ENCODE measurements at places on chromosomes 5 and 9.
A peak's percentile ranks its signal among the peaks of the same experiment; 100 is the strongest.

- DNase-seq, result no peak
These were observed 337.6 kb upstream of the SEMA6A start for GRCh38 chr5:116912221-116912620.

- DNase-seq, result no peak
These were observed 17.2 kb downstream of the AGXT2 start for GRCh38 chr5:35030426-35031100.

- DNase-seq, result no peak
These were observed 372.4 kb downstream of the SEMA5A start for GRCh38 chr5:9173281-9174048.

GRCh38 chr5:112480501-112480900, 61.4 kb upstream of the EPB41L4A start:
- no peak for DNase-seq

- no peak for DNase-seq
These were observed 73.7 kb upstream of the EGFLAM start for GRCh38 chr5:38184627-38185026.

GRCh38 chr5:143913008-143913752, 101.2 kb downstream of the HMHB1 start:
- DNase-seq, result no peak

DNA sequence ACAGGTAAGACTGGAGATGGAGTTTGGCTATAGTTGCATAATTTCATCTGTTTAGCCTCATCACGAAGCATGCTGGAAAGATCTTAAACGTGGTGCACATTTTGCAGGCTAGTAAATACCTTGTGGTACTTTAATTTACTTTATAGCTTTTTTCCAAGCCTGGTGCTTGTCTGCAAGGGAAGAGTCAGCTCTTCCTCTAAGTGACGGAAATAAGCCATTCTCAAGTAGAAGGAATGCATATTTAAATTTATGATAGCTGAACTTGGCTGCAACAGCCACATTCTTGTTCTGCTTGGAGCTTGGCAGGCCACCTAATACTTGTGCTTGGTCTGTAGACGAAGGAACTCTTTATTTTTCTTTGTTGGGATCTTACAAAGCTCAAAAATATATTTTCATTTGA, 188.0 kb upstream of the PIK3R1 start:
- DNase-seq, result no peak

DNA sequence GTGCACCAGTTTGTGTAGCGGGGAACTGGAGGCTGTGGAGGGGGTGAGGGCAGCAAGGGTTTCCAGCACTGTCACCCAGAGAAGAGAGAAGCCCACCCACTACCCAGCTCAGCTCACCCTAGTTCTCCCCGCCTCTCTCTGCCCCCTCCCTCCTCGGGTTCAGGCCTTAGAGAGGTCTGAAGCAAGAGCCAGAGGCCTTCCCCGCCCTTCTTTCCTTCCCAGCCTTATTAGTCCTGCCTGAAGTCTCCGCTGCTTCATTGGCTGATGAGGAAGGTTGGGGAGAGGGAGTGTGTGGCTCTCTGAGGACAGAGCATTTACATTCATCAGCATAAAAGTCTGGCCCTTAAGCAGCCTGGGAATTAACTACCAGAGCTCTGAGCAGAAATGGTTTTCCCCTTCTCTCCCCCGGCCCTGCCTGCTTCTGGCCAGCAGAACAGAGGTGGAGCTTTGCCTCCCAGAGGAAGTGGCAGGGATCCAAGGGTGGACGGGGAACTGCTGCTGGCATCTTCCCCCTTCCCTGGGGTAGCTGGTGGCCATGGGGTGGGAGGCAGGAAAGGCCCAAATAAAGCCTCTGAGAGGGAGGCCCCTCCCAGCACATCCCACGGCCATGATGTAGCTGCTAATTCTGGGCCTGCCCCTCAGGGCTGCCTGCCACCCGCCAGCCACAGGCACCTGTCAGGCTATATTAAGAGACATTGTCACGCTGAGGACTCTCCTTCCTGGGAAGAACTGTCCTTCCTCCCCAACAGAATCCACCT, 4.1 kb downstream of the DNAJB5 start:
- DNase-seq, result no peak

GRCh38 chr9:136544964-136545691, 720 bp downstream of the NOTCH1 start:
- peak; percentile 68 for DNase-seq

DNA sequence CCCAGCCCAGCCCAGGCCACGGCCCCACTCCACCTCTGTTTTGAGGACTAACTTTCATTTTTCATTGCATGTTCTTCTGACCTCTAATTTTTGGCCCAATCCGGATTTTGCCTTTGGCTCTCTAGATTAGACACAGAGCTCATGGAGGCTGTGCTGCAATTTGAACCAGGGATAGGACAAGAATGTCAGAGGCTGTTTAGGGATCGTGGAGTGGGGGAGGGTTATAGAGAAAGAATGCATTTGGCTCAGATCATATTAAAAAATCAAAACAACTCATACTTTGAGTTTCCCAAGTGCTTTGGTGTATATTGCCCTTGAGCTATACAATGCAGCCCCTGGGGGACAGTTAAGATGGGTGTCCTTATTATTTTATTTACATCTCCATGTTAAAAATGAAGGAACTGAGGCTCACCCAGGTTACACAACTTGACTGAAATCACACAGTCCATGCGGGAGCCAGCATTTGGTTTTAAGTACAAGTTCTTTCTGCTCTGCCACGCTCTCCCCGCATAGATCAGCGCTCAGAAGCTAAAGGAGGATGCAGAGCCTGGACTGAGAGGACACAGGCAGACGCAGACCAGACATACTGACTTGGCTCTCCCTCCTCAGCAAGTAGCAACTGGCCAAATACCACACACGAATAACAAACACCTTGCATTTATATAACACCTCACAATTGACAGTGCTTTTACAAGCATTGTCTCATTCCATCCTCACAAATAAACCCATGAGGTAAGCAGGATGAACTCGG, 126.4 kb upstream of the RAI14 start:
- no peak for DNase-seq

GRCh38 chr9:92767066-92768054, 2.7 kb upstream of the BICD2 start:
- DNase-seq, result no peak

DNA sequence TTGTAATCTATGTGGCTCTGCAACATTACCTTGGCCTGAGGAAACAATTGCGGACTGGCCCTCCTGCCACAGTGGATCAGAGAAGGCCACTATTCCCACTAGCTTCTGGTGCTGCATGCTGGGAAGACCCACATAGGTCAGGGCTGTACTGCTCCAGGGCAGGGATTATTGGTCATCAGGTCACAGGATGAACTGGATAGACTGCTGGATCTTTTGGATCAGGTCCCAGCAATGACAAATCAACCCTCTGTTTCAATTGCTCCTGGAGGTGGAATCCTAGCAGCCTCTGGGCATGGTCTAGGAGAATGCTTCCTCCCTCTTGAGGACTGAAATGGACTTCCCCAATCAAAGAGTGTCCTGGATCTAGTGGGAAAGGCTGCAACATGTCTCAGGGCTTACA, 66.7 kb upstream of the PHF24 start:
- no peak for DNase-seq

- DNase-seq, result no peak
These were observed 412 bp downstream of the LCN1 start for GRCh38 chr9:135521608-135522095.

GRCh38 chr5:143182106-143182505, 221.4 kb downstream of the NR3C1 start:
- no peak for DNase-seq

DNA sequence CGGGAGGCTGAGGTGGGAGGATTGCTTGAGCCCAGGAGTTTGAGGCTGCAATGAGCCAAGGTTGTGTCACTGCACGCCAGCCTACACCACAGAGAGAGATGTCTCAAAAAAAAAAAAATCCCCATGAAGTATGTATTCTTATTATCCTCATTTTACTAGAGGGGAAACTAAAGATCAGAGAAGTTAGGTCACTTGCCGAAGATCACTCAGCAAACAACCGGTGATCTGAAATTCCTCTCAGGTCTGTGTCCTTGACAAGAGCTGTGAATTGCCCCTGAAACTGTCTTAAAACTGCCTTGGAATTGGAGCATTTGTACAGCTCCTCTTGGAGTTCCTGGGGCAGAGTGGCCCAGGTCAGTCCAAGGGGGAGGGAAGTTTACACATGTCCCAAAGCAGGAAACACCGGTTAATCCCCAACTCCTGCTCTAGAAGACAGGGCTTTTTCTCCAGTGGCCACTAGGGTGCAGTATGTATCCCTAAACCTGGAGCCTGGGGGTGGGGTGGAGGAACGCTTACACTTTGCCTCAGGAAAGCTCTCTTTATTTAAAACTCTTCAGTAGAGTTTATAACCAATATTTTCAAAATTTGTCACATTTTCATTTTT, 27.6 kb downstream of the AQP7 start:
- peak; percentile 69 for DNase-seq

GRCh38 chr9:1759771-1760300, 255.3 kb upstream of the SMARCA2 start:
- DNase-seq, result no peak

GRCh38 chr5:58493141-58493540, 1.9 kb downstream of the GAPT start:
- no peak for DNase-seq

DNA sequence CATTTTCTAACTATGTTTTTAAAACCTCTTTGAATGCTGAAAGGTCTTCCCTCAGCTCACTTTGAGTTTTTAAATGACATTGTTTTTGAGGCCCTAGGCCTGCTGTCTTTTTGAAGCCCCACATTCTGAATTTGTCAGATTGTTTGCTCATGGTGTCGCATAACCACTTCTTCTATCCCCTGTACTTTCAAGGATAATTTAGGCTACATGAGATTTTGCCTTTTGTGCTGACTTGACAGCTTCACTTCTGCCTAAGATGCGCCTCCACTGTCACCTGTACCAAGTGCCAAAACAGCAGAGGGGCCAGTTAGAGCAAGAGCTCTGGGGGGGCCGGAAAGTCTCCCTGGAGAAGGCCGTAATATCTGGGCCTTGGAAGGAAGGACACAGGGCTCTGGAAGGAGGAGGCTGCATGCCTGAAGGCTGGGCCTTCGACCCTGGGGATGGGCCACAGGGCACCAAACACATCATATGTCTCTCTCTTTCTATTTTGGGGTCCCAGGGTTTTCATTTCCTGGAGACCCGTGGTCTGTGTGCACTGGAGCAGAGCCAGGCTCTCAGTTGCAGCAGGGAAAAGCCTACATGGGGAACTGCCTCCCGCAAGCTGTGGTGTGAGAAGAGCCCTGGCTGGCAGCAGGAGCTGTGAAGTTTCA, 49.1 kb downstream of the NDST1 start:
- DNase-seq, result no peak

DNA sequence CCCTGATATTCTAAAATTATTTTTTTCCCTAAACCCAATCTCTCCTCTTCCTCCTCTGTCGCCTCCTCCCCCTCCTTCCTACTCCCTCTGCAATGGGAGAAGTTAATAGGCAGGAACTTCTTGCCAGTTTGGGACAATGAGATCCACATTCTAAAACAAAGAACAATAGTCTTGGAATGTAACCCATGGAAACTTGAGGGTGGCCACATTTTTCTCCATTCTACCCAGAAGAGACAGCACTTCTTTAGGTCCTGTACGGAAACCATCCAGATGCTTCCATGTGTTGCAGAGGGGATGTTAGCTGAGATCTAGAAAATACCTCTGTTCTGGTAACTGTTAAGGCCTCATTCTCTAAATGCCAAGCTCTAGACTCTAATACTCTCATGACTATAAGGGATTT, 10.0 kb downstream of the SPARC start:
- DNase-seq, result no peak

DNA sequence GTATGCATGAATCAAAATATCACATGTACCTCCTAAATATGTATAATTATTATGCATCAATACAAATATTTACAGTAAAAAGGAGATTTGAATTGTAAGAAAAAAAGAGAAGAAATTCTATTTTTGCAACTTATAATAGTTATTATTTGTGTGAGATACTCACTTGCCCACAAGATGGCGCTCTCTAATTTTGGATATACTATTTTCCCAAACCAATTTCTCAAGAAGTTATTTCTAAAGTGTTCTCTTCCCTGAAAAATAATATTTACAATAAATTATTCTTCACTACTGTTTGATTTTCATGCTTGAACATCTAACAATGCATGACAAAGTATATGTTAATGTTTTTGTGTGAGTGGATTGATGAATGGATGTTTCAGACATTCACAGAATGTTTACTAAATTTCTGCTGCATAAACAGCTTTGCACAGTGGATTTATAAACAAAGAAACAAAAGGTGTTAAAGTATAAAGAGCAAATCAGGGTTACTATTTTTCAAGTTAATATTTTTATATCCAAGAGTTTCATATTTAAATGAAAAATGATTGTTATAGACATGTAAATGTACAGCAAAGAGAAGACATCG, 503.4 kb downstream of the PDE4D start:
- peak; percentile 10 for DNase-seq

- no peak for DNase-seq
These were observed 5.4 kb downstream of the PHYKPL start for GRCh38 chr5:178227138-178227659.

- peak; percentile 82 for DNase-seq
These were observed 868 bp downstream of the KDM4C start for GRCh38 chr9:6758498-6759184.

GRCh38 chr9:108885643-108886348, 23.7 kb downstream of the ACTL7A start:
- DNase-seq, result no peak

DNA sequence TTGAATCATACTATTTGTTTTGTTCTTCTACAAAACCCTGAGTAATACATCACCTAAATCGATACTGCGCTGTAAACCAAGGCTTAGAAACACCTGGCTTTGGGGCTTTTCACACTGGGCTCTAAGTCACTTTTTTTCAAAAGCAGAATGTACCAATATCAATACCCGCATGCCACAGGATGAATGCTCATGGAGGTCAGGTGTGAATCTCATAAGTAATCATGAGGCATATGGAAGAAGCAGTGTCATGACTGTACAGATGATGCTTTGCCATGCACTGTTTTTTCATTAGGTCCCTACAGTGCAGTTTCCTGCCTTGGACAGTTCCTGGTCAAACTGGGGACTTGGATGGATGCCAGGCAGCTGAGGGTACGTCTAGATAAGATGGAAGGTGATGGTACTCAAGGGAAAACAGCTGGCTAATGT, 49.0 kb upstream of the ATG10 start:
- DNase-seq, result no peak

- DNase-seq, result no peak
These were observed 289.5 kb downstream of the DEPDC1B start for GRCh38 chr5:60410427-60410826.

GRCh38 chr5:74667396-74667795, 17.6 kb upstream of the HEXB start:
- no peak for DNase-seq

GRCh38 chr5:158951436-158952247, 148.1 kb downstream of the EBF1 start:
- DNase-seq, result no peak

GRCh38 chr5:170252720-170253350, 20.1 kb downstream of the C5orf58 start:
- DNase-seq, result no peak

- DNase-seq, result no peak
These were observed 456.9 kb downstream of the PRELID2 start for GRCh38 chr5:145378226-145378625.

- no peak for DNase-seq
These were observed 110.1 kb downstream of the FBN2 start for GRCh38 chr5:128427921-128428320.

- DNase-seq, result no peak
These were observed 907 bp downstream of the HMCN2 start for GRCh38 chr9:130266236-130267098.

GRCh38 chr9:89759572-89759971, 154.8 kb downstream of the GADD45G start:
- DNase-seq, result no peak

Data from CD4-positive, alpha-beta T cell treated with Interleukin-12 subunit alpha and Interleukin-12 subunit beta, for 1 hour (primary cell).